Ammon's horn (tissue), 1 donor: ENCODE measurements at places on chromosomes 13 and 19.

- DNase-seq: no peak
Measured at GRCh38 chr13:94917824-94918223, 205.5 kb upstream of the SOX21 start.

- peak; percentile 65 for DNase-seq
Measured at GRCh38 chr13:20828539-20829364, 55.0 kb upstream of the EEF1AKMT1 start.

DNA sequence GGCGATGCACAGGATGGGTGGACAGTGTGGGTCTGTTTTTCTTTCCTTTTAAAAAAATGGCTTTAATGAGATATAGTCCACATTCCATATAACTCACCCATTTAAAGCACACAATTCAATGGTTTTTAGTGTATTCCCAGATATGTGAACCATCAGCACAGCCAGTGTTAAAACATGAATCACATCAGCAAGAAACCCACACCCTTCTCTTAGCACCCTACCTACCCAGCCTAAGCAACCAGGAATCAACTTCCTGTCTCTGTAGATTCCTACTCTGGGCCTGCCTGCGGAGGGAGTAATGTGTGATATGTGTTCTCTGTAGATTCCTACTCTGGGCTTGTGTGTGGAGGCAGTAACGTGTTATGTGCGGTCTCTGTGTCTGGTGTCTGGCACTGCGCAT, 11.9 kb downstream of the TMEM255B start:
- DNase-seq: no peak

- no peak for DNase-seq
Measured at GRCh38 chr19:39916236-39916635, 18.2 kb downstream of the FCGBP start.

DNA sequence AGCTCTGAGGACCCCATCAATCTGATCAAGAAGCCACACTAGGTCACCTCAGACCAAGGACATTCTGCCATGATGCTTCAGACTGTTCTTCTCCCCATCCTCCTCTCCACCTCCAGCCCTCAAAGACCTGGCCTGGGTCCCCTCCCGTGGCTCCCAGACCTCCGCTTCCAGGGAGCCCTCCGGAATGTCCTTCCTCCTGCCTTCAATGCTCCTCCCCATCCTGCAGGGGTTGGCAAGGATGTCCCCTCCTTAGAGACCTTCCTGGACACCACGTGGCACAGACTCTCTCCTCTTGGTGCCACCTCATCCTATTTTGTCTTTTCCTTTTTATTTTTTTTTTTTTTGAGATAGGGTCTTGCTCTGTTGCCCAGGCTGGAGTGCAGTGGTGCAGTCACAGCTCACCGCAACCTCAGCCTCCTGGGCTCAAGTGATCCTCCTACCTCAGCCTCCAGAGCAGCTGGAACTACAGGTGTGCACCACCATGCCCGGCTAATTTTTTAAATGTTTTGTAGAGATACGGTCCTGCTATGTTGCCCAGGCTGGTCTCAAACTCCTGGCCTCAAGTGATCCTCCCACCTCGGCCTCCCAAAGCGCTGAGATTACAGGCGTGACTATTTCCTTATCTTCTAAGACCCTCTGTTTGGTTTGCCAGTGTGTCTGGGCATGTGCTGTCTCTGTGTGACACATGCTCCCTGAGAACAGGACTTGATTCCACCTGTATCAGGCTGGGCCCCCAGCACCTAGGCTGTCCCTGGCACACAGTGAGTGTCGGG, 84.9 kb downstream of the GNG7 start:
- DNase-seq: no peak

DNA sequence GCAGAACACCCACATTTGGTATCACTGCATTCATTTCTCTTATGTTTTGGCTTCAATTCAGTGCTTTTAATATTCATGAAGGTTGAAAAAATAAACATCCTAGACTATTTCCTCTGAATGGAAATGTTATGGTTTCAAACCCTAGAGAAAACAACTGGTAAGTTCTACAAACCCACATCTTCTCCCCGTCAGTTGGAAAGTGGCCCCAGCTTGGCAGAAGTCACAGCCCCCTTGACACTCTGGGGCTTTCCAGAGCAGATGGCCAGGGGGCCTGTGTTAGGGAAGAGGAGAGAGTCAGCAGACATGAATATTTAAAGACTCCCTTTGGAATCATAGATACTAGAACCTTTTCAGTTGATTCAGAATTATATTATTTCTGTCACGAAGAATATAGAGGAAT, 123.9 kb downstream of the SHISA2 start:
- no peak for DNase-seq

- DNase-seq: no peak
Measured at GRCh38 chr19:4217429-4218264, 11.7 kb upstream of the EBI3 start.

GRCh38 chr13:102597029-102597961, 509 bp downstream of the TPP2 start:
- no peak for DNase-seq

GRCh38 chr13:31538067-31539042, 201.0 kb upstream of the RXFP2 start:
- no peak for DNase-seq

- peak; percentile 91 for DNase-seq
Measured at GRCh38 chr19:36032251-36033104, at the start of gene CLIP3. Gene CLIP3 (minus strand): TSS chr19:36032873. CDS start chr19:36032357, 516 bp downstream.

GRCh38 chr19:5292822-5293611, 47.6 kb downstream of the PTPRS start:
- DNase-seq: peak; percentile 72

- DNase-seq: peak; percentile 37
Measured at GRCh38 chr19:17391371-17392151, 2.4 kb downstream of the CCDC194 start.

DNA sequence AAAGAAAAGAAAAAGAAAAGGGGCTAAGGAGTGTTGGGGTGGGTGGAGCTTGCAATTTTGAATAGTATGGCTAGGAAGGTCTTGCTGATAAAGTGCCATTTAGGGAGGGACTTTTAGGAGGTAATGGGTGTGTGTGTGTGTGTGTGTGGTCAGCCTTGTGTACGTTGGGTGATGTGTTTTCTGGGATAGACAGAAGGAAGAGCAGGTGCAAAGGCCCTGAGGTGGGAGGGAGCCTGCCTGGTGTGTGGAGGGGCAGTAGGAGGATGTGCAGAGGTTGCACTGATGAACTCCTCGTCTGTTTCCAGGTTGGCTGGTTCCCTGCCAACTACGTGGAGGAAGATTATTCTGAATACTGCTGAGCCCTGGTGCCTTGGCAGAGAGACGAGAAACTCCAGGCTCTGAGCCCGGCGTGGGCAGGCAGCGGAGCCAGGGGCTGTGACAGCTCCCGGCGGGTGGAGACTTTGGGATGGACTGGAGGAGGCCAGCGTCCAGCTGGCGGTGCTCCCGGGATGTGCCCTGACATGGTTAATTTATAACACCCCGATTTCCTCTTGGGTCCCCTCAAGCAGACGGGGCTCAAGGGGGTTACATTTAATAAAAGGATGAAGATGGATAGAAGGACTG, 30.5 kb upstream of the ADGRE1 start:
- peak; percentile 30 for DNase-seq

- peak; percentile 68 for DNase-seq
Measured at GRCh38 chr13:44331912-44332851, 41.4 kb upstream of the SERP2 start.

- DNase-seq: no peak
Measured at GRCh38 chr19:28322491-28322890, 890.5 kb downstream of the UQCRFS1 start.

GRCh38 chr13:45119469-45119990, 780 bp upstream of the GTF2F2 start:
- DNase-seq: peak; percentile 64

DNA sequence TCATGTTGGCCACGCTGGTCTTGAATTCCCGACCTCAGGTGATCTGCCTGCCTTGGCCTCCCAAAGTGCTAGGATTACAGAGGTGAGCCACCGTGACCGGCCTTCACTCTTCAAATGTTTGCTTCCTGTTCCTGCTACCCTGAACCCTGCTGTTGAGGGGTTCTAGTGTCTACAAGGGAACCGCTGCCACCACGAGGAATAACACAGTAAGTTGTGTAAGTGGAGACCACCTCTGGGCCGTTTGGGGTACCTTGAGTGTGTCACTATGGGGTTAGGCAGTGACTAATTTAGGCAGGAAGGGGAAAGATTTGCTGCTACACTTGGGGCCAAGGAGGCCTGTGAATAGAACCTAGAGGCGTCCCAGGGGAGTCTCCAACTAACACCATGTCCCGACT, 2.2 kb upstream of the MYADM start:
- no peak for DNase-seq

DNA sequence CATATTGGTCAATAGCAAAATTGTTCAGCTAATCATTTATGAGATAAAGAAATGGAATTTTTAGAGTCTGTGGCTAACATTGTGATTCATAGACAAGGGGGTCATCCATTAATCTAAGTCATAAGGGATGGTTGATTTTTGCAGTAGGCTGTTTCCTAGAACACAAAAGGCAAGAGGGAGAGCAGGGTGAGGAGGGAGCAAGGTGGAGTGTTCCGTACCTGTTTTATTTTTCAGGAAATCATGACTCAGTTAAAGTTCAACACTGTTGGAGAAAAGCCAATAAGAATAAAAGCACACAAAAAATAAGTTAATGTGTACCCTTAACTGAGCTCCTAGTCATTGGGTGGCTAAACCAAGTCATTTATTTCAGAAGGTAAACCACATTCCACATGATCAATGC, 512.4 kb upstream of the ATXN8OS start:
- no peak for DNase-seq

DNA sequence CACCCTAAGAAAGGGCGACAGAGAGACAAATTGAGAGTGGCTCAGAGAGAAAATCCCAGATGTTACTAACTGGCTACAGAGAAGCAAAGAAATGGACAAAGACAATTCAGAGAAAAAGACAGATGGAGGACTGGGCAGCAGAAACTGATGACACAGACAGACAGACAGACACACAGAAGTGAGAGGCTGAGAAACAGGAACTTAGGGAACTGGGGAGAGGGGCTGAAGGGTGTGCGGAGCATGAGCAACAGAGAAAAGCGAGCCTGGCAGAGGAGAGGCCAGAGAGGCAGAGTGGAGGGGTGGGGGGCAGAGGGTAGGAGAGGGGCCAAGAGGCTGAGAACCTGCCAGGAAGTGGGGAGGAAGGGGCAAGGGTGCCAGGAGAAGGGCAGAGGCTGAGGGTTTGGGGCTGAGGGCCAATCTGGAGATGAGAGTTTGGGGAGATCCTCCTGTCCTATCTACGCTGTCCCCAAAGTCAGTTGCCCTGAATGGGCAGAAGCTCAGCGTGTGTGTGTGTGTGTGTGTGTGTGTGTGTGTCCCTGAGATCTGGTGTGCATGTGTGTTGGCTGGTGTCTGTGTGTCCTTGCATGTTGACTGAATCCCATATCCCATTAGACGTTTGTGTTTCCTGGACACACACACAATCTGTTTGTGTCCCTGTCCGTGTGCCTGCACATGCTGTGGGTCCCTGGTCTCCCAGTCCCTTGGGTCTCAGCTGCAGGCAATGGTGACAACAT, 5.6 kb upstream of the ERFL start:
- DNase-seq: no peak

- DNase-seq: no peak
Measured at GRCh38 chr19:15529774-15530372, 21.5 kb downstream of the CYP4F22 start.

DNA sequence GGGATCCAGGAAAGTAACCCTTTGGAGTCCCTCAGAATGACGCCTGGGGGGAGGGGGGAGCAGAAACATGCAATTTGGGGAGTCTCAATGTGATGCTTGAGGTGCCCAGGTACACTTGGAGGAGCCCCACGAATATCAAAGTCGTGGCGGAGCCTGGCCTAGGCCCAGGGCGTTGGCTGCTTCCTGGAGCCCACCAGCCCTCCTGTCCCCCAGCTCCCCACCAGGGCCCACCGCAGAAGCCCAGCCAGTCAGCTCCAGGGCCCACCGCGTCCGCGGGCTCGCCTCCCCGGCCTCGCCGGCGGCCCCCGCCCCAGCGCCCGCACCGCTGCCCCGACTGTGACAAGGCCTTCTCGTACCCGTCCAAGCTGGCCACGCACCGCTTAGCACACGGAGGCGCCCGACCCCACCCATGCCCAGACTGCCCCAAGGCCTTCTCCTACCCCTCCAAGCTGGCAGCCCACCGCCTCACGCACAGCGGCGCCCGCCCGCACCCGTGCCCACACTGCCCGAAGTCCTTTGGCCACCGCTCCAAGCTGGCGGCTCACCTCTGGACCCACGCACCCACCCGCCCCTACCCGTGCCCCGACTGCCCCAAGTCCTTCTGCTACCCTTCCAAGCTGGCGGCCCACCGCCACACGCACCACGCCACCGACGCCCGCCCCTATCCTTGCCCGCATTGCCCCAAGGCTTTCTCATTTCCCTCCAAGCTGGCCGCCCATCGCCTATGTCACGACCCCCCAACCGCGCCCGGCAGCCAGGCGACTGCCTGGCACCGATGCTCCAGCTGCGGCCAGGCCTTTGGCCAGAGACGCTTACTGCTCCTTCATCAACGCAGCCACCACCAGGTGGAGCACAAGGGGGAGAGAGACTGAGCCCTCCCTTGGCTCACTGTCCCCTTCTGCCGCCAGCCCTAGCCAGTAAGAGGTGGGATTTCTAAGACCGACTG, 2.1 kb downstream of the ZNF575 start:
- peak; percentile 85 for DNase-seq

- DNase-seq: no peak
Measured at GRCh38 chr13:33956346-33956745, 138.4 kb downstream of the RFC3 start.

- DNase-seq: no peak
Measured at GRCh38 chr13:91119643-91120042, 227.8 kb upstream of the MIR17HG start.

GRCh38 chr13:110333837-110334236, 26.8 kb downstream of the COL4A2 start:
- DNase-seq: no peak

- DNase-seq: no peak
Measured at GRCh38 chr13:48400090-48400694, 12.7 kb downstream of the LPAR6 start.
